ENCODE measurements at places on chromosomes 5 and 9.

- H3K36me3 ChIP-seq = no peaks in the 10 kb centered on the region
- no peak overlapping the region for H3K27ac ChIP-seq
- H3K4me1 ChIP-seq = no peaks in the 10 kb centered on the region
These were observed 118.6 kb downstream of the KCTD16 start for GRCh38 chr5:144289277-144289676.

- no peak for DNase-seq
- no peaks in the 10 kb centered on the region for H3K27me3 ChIP-seq
- H3K4me3 ChIP-seq = no peak overlapping the region
- no peak overlapping the region for H3K27ac ChIP-seq
These were observed 2.3 kb upstream of the HK3 start for GRCh38 chr5:176901260-176902101.

GRCh38 chr9:79928661-79929223 lies 357.0 kb downstream of the TLE4 start:
- H3K27me3 ChIP-seq = peaks cover 4% of the 10 kb centered on the region
- no peak overlapping the region for H3K4me3 ChIP-seq

DNA sequence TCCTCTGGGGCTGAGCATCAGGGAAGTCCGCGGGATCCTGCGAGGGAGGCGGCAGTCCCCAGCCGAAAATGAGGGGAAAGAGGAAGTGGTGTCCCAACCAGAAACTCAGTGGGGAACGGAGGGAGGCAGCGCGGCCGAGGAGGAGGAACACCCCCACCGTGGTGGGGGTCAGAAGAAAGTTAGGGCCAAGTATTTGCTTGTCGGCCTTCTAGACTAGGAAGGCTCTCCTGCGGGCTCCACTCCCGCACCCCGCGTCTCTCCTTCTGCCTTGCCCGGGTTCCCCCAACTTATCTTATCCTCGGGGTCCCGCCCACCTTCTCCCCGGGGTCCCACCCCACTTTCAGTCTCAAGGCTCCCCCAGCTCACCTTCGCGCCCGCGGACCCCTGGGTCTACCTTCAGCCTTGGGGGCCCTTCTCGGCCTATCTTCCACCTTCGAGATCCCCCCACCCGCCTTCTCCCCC lies 557 bp upstream of the PHF2 start:
- peak overlapping the region; percentile 90 for H3K4me3 ChIP-seq
- H3K27me3 ChIP-seq = no peaks in the 10 kb centered on the region
- peak; percentile 21 for DNase-seq
- H3K27ac ChIP-seq = peak overlapping the region; percentile 91
- H3K36me3 ChIP-seq = no peaks in the 10 kb centered on the region

- no peaks in the 10 kb centered on the region for H3K36me3 ChIP-seq
- peaks cover 10% of the 10 kb centered on the region for H3K27me3 ChIP-seq
- H3K4me3 ChIP-seq = no peak overlapping the region
- no peak overlapping the region for H3K27ac ChIP-seq
- DNase-seq = no peak
These were observed 228.9 kb upstream of the IRX4 start for GRCh38 chr5:2111569-2112105.

GRCh38 chr9:32573821-32574220 lies 862 bp upstream of the NDUFB6 start:
- peaks cover 21% of the 10 kb centered on the region for H3K27me3 ChIP-seq
- peak overlapping the region; percentile 97 for H3K27ac ChIP-seq
- DNase-seq = no peak
- H3K4me1 ChIP-seq = peaks cover 20% of the 10 kb centered on the region

GRCh38 chr5:639253-639530 lies 27.1 kb downstream of the CEP72 start:
- peaks cover 8% of the 10 kb centered on the region for H3K36me3 ChIP-seq
- no peak overlapping the region for H3K4me3 ChIP-seq
- no peaks in the 10 kb centered on the region for H3K4me1 ChIP-seq
- no peak overlapping the region for H3K27ac ChIP-seq
- no peaks in the 10 kb centered on the region for H3K27me3 ChIP-seq

- H3K4me3 ChIP-seq = no peak overlapping the region
- H3K36me3 ChIP-seq = no peaks in the 10 kb centered on the region
- no peak for DNase-seq
- H3K27me3 ChIP-seq = peaks cover 10% of the 10 kb centered on the region
- H3K27ac ChIP-seq = no peak overlapping the region
These were observed 59.0 kb upstream of the RETREG1 start for GRCh38 chr5:16675806-16676205.

GRCh38 chr5:148352696-148353095 lies 17.3 kb downstream of the SPINK9 start:
- no peaks in the 10 kb centered on the region for H3K4me1 ChIP-seq
- no peaks in the 10 kb centered on the region for H3K27me3 ChIP-seq
- H3K27ac ChIP-seq = no peak overlapping the region
- no peak for DNase-seq
- no peak overlapping the region for H3K4me3 ChIP-seq

DNA sequence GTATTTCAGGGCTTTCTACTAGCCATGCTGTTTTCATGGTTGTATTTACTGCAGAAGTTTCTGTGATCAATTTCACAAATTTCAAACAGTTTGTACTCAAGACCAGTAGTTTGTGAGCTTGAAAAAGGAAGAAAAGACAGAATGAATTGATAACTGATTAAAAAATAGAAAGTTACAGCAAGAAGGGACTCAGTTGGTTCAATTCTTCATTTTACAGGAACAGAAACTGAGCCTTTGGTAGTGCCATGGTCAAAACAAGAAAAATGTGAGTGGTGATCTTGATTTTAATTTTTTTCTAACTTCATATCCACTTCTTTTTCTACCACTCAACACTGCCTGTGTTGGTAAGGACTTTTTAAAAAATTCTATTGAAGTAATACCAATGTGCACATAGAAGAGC lies 206.6 kb upstream of the NREP start:
- no peak overlapping the region for H3K27ac ChIP-seq
- H3K36me3 ChIP-seq = no peaks in the 10 kb centered on the region
- H3K4me1 ChIP-seq = no peaks in the 10 kb centered on the region

GRCh38 chr5:74143721-74144330 lies 496.7 kb downstream of the ENC1 start:
- H3K27ac ChIP-seq = no peak overlapping the region
- no peaks in the 10 kb centered on the region for H3K36me3 ChIP-seq
- no peak overlapping the region for H3K4me3 ChIP-seq
- no peak for DNase-seq
- peaks cover 40% of the 10 kb centered on the region for H3K27me3 ChIP-seq
- no peaks in the 10 kb centered on the region for H3K4me1 ChIP-seq

GRCh38 chr5:160020964-160021363 lies 12.0 kb downstream of the TTC1 start:
- no peak overlapping the region for H3K27ac ChIP-seq
- H3K4me3 ChIP-seq = peak overlapping the region; percentile 9
- H3K27me3 ChIP-seq = no peaks in the 10 kb centered on the region
- no peak for DNase-seq
- peaks cover 24% of the 10 kb centered on the region for H3K4me1 ChIP-seq

GRCh38 chr9:71333321-71333720 lies 211.9 kb upstream of the TRPM3 start:
- no peaks in the 10 kb centered on the region for H3K4me1 ChIP-seq
- peaks cover 21% of the 10 kb centered on the region for H3K27me3 ChIP-seq
- H3K27ac ChIP-seq = no peak overlapping the region
- H3K4me3 ChIP-seq = no peak overlapping the region
- DNase-seq = no peak

DNA sequence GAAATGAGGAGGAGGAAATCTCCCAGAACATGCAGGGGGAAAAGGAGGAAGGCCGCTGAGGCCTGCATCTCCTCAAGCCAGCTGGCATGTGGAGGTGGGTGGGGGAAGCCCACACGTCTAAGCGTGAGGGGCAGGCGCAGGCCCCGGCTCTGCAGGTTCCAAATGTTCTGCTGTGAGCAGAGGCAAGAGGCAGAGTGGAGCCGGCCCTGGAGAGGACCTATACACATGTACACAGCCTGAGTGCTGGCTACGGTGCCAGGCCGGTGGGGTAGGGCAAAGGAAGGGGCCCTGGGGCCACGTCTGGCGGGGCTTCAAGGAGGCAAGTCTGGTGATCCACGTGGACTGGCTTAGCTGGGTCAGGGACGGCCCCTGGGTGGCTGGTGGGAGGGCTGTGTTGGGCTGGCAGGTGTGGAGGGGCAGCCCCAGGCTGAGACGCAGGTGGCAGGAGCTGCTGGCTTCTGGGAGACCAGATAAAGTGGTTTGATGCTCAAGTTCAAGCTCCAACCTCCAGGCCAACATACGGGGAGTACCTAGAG lies 26.4 kb downstream of the LPCAT1 start:
- no peak overlapping the region for H3K27ac ChIP-seq
- H3K27me3 ChIP-seq = no peaks in the 10 kb centered on the region
- H3K4me3 ChIP-seq = no peak overlapping the region
- H3K36me3 ChIP-seq = peaks cover 3% of the 10 kb centered on the region

DNA sequence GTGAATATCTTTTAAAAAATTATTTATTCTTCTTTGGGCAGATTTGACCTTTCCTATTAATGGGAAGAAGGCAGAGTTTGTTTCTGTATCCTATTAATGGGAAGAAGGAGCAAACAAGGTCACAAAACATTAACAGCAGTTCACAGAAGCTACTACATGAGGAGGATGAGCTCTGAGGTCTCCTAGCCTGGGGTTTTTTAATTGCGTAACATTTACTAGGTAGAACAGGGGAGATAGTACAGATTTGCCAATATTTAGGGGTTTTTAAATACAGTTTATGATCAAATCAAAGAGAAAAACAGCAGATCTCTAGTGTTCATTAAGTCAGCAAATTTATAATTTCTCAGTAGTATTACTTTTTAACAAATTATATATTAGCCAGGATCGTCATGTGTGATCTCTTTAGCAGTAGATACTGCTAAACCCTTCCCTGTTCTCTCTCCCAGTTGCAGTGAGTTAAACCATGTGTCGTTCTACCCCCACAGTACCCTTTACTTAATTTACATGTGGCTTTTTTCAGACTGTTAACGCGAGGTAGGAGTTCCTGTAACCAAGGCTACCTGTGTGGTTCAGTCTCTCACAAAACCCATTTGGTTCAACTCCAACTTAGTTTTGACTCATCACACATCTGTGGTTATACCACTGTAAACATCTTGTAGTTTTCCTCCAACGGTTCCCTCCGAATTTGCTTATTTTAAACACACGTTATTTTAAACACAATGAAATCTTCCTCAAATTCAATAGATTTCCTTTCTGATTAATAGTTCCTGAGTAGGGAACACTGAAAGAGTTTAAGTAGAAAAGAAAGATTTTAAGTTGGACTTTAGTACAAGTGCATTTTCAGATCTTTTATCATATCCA lies 13.3 kb downstream of the SLC25A46 start:
- H3K27me3 ChIP-seq = no peaks in the 10 kb centered on the region
- peaks cover 41% of the 10 kb centered on the region for H3K4me1 ChIP-seq
- H3K36me3 ChIP-seq = peaks cover 20% of the 10 kb centered on the region
- H3K27ac ChIP-seq = peak overlapping the region; percentile 99
- H3K4me3 ChIP-seq = peak overlapping the region; percentile 61
- DNase-seq = no peak

DNA sequence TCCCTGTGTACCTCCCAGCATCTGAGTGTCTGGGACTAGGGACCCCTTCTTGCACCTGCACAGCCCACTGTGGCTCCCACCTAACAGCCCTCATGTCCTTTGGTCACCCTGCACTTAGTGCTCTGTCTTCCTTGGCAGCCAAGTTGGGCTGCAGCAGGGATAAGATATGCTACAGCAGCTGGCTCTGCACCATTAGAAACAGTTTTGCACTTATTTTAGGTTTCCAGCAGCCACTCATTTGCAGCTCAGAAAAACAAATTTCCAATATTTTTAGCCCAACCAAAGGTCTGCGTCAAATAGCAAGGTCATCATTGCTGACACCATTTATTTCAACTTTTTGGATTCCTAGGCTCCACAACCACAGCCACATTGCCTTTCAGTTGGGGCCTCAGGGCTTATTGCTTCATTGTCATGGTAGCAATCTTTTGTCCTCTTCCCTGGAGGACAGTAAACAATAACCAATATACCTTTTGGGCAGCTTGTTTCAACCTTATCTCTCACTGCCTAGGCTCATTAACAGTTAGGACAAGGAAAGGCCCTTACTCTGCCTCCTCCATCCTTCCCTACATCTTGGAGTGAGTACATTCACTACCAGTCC lies 263.9 kb downstream of the COX7C start:
- H3K36me3 ChIP-seq = no peaks in the 10 kb centered on the region
- H3K27me3 ChIP-seq = peaks cover 12% of the 10 kb centered on the region
- no peak for DNase-seq
- H3K4me1 ChIP-seq = no peaks in the 10 kb centered on the region
- H3K27ac ChIP-seq = no peak overlapping the region

DNA sequence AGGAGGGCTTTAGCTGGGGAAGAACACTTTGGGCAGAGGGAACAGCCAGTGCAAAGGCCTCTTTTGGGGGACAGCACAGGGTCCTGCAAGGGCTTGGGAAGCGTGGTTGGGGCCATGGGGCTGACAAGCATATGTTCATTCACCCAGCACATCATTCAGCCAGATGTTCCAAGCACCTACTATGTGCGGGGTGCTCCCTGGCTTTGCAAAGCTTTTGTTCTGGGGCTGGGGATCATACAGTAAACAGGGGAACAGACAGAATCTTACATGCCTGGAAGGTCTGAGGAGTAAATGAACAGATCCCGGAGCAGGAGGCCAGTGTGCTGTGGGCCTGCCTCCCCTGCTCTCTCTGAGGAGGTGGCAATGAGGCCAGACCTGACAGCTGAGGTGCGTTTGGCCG lies 16.7 kb downstream of the PSD2 start:
- no peak overlapping the region for H3K4me3 ChIP-seq
- no peak for DNase-seq
- H3K4me1 ChIP-seq = peaks cover 2% of the 10 kb centered on the region
- H3K36me3 ChIP-seq = peaks cover 3% of the 10 kb centered on the region
- peak overlapping the region; percentile 63 for H3K27ac ChIP-seq
- H3K27me3 ChIP-seq = peaks cover 53% of the 10 kb centered on the region

- H3K27ac ChIP-seq = no peak overlapping the region
- H3K4me3 ChIP-seq = no peak overlapping the region
- H3K27me3 ChIP-seq = no peaks in the 10 kb centered on the region
- peaks cover 4% of the 10 kb centered on the region for H3K4me1 ChIP-seq
- no peaks in the 10 kb centered on the region for H3K36me3 ChIP-seq
These were observed 12.4 kb downstream of the SLC30A5 start for GRCh38 chr5:69105996-69106906.

- no peaks in the 10 kb centered on the region for H3K4me1 ChIP-seq
- no peaks in the 10 kb centered on the region for H3K36me3 ChIP-seq
- H3K4me3 ChIP-seq = no peak overlapping the region
- no peak overlapping the region for H3K27ac ChIP-seq
These were observed 52.9 kb downstream of the LRSAM1 start for GRCh38 chr9:127503947-127504886.

DNA sequence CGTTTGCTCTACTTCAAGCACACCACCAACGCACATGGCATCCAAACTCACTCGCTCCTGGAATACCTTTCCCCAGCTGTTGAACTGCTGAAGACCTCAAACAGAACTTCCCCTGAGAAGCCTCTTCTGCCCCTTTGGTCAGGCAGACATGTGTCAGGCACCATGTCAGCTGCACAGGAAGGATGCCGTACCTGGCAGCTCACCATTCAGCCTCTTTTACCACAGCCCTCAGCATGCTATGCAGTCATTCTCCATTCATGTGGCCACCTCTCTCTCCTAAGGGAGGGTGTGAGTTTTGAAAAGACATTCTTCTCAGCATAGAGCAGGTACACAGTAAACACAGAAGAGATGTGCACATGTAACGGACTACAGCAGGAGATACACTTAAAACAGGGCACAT lies 14.2 kb downstream of the IL4 start:
- H3K27me3 ChIP-seq = no peaks in the 10 kb centered on the region
- peaks cover 23% of the 10 kb centered on the region for H3K4me1 ChIP-seq
- peaks cover 3% of the 10 kb centered on the region for H3K36me3 ChIP-seq
- no peak overlapping the region for H3K4me3 ChIP-seq

GRCh38 chr5:143023411-143024096 lies 253.4 kb downstream of the ARHGAP26 start:
- H3K27me3 ChIP-seq = no peaks in the 10 kb centered on the region
- H3K27ac ChIP-seq = peak overlapping the region; percentile 8
- peaks cover 4% of the 10 kb centered on the region for H3K36me3 ChIP-seq
- peaks cover 13% of the 10 kb centered on the region for H3K4me1 ChIP-seq

Data from T-helper 17 cell (primary cell).